Osteocyte (in vitro differentiated cells): ENCODE measurements at places on chromosomes 7 and 10.

- peak; percentile 80 for DNase-seq
Observed at GRCh38 chr10:132111871-132112341, 46.2 kb downstream of the JAKMIP3 start.

- no peak for DNase-seq
Observed at GRCh38 chr7:151080067-151080521, 515 bp downstream of the FASTK start.

GRCh38 chr7:100019908-100020307 is 4.5 kb downstream of the ZKSCAN1 start:
- no peak for DNase-seq

DNA sequence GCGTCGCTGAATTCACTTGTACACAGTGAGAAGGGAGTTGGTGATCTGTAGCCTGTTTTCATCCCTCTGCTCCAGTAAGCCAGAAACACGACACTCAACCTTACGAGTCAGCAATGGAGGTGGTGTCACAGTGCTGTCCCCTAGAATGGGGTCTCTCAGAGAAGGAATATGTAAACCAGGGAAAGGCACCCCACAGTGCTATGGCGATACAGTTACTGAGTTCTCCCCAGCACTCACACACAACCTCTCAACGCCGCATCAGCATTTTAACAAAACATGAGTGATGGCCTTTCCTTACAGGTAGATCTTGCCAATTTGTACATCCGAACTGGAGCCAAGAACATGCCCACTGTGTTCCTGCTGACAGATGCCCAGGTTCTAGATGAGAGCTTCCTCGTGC is 196.3 kb downstream of the CDCA7L start:
- no peak for DNase-seq

- no peak for DNase-seq
Observed at GRCh38 chr10:115844591-115844990, 428.4 kb downstream of the GFRA1 start.

GRCh38 chr7:113918946-113919345 is at the start of gene PPP1R3A:
Gene PPP1R3A (minus strand): TSS chr7:113919009. CDS start chr7:113918996, 13 bp downstream.
- no peak for DNase-seq

DNA sequence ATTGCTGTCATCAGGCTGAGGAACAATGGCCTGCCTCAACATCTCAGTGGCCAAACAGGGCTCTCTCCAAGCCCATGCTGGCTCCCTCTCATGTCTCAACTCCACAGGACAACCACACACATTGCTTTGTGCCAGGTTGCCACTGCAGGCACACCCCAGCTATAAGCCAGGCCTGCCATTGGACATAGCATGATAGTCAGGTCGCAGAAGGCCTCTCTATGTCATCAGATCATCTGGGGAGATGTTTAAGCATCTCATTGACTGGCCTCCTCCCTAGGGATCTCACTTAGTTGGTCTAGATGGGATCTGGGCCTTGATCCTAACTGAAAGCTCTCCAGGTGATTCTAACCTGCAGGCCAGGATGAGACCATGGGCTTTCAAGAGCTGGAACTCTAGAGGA is 257.2 kb downstream of the GRID1 start:
- DNase-seq, result peak; percentile 62

DNA sequence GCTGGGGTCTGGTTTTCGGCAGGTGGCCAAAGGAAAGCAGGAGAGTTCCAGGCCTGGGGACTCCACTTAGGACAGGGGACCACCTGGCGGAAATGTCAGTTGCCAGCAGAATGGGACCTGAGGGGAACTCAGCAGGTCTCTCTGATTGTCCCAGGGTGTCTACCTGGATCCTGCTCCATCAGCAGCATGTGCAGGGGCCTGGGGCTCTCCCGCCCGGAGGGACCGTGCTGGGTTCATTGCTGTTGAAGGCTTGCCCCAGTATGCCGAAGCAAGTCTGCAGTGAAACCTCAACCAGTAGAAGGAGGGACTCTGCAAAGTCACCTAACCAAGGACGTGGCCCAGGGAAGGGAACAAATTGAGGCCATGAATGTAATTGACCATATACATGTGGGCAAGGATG is 506.5 kb upstream of the MKI67 start:
- DNase-seq, result no peak

GRCh38 chr10:7311218-7311849 is 99.5 kb downstream of the SFMBT2 start:
- no peak for DNase-seq
